CD4-positive, alpha-beta T cell treated with Interleukin-4 for 1 hour (primary cell): ENCODE measurements at places on chromosomes 7 and 10.

- DNase-seq, result no peak
Measured at GRCh38 chr10:43057231-43057711, 19.6 kb upstream of the RET start.

GRCh38 chr10:110355922-110356627 lies 51.4 kb upstream of the SMNDC1 start:
- peak; percentile 62 for DNase-seq

DNA sequence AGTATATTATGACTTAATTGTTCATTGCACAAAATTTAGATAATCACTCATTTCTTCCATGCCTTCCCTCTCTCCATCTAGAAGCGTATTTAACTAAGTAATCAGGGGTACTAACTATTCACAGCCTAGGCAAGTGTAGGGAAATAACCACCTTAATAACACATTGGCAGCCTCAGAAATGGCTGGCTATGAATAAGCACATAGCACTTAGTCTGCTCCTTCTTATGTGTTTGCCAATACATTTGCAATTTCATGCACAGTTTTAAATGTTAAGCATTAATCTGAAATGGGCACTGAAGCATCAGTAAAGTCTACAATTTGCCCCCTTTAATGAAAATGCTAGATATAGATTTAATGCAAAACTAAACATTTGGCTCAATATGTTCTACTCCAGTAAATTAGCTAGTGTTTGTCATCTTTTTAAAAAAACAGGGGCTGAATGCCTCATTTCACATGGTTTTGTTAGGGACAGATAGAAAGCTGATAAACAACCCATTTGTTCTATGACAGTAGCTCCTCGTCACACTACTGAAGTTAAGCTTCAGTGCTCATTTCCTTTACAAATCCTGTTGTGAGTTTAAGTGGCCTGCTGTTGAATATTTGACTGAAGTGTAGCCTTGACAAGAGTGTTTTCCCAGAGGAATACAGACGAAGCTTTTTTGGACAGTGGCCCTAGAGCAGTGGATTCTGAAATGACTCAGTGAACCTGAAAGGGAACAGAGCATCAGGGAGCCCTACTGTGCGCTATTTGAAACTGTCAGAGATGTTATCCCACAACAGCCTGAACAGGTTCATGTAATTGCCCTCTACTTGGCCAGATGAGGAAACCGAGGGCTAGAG lies 30.5 kb downstream of the HHEX start:
- no peak for DNase-seq

DNA sequence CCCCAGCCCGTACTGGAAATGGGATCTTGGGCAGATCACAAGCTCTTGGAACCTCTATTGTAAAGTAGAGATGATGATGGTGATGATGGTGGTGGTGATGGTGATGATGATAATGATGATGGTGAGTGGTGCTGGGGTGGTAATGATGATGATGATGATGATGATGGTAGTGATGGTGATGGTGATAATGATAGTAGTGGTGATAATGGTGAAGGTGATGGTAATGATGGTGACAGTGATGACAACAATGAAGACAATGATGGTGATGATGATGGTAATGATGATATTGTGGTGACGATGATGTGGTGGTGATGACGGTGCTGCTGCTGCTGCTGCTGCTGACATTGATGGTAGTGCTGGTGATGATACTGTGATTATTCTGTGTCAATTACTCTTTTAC lies 91.0 kb upstream of the AFAP1L2 start:
- DNase-seq, result no peak

DNA sequence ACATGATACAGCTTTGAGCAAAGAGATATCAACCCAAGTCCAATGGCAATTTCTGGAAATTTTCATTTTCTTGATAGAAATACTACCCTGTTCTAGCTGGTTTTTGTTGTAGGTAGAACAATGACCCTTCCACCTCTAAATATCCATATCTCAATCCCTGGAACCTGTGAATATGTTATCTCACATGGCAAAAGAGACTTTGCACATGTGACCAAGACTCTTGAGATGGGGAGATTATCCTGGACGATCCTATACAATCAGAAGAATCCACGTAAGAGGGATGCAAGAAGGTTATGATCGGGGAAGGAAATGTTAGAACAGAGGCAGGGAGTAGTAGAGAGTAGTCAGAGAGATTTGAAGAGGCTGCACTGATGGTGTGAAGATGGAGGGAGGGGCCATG lies 124.9 kb downstream of the CCDC71L start:
- DNase-seq, result no peak

GRCh38 chr7:100484673-100485045 lies 932 bp downstream of the NYAP1 start:
- DNase-seq, result no peak

DNA sequence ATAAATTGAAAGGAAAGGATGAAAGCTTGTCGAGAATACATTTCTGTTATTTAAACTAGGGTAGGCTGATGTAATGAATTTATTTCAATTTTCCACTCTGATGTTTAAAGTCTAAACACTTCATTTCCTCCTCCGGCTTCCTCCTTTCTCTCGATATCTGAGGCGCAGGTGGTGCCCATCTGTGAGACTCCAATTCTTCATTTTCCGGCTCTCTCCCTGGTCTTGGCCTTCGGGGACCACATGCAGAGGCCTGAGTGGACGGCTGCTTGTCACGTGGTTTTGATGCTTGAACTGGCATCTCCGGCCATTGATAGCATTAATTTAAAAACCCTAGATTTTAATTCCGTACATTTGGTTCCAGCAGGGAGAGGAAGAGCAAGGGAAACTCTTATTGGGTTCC lies 5.8 kb upstream of the ADARB2 start:
- DNase-seq, result no peak

GRCh38 chr7:2004841-2005725 lies 227.7 kb downstream of the MAD1L1 start:
- no peak for DNase-seq

- DNase-seq, result no peak
Measured at GRCh38 chr7:77894574-77895091, 96.1 kb downstream of the PHTF2 start.

GRCh38 chr10:132470410-132471124 lies 67.0 kb upstream of the INPP5A start:
- DNase-seq, result no peak

DNA sequence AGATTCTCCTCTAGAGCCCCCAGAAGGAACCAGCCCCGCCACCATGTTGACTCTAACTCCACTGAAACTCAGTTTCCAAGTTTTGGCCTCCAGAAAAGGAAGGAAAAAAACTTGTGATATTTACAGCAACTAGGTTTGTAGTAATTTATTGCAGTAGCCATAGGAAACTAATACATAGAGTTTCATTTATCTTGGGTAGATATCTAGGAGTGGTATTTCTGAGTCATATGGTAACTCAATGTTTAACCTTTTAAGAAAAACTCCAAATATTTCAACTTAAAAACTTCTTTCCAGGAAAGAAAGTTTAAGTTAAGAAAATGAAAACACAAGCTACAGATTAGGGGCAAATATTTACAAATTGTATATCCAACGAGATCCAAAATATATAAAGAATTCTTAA lies 576.7 kb downstream of the KCNMA1 start:
- DNase-seq, result no peak

DNA sequence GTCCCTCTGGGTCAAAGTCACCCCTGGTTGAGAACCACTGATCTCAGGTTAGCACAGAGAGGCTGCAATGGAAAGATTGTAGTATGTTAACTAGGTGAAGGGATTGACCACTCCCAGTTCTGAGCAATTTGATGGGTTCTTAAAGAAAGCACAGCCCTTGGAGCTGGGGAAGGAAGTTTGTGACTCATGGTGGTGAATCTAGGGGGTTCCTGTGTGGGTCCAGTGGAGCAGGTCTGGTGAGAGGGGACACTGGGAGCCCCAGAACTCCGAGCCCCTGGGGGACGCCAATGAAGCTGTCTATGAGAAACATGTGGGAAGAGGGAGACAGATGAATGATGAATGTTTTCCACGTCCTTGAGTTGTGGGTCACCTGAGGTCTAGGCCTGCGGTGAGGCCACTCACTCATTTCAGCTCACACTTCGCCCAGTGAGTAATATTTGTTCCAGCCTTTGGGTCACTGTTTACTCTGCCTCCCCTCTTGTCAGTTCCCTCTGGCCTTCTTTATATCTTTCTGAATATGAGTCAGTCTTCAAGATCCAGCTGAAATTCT lies 341.9 kb downstream of the LRMDA start:
- no peak for DNase-seq

DNA sequence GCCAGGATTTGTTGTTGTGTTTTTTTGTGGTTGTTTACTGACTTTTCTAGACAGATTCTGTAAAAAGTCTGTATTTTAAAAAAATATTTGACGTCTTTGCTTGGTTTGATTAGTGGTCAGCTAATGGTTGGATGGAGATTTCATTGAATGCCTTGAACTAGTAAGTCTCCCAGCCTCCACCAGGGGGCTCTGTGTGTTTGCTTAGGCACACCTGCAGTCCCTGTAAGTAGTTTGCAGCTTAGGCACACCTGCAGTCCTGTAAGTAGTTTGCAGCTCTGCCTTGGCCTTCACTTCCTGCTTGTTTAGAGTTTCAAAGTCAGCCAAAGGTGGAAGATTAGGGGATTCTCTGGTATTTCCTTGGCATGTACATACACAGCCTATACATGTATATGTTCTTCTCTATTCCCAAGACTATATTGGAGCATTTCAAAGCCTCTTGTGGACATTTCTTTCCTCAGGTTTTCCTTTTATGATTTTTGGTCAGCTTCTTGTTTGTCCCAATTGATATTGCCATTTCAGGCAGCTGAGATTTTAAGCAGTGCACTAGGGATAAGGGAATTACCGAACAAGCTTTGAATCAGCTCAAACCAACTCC lies 101.6 kb downstream of the CCSER2 start:
- peak; percentile 68 for DNase-seq

- DNase-seq, result no peak
Measured at GRCh38 chr7:132450188-132450587, 126.1 kb downstream of the PLXNA4 start.

DNA sequence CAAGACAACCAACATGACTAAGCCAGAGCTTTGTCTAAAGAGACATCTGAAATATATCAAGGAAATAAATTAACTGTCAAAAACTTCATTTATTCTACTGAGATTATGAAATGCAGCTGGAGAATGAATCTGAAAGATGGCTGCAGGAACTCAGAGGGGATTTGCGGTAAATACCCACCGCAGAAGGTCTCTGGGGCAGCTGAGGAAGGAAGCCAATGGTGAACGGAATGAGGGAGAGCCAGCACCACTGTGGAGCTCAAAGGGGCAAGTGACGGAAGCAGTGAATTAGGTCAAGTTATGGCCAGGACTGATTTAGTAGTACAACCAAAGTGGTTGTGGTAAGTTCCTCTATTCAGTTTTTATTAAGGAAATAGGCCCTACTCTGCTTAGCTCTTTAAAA lies 215.3 kb upstream of the GLI3 start:
- DNase-seq, result no peak

DNA sequence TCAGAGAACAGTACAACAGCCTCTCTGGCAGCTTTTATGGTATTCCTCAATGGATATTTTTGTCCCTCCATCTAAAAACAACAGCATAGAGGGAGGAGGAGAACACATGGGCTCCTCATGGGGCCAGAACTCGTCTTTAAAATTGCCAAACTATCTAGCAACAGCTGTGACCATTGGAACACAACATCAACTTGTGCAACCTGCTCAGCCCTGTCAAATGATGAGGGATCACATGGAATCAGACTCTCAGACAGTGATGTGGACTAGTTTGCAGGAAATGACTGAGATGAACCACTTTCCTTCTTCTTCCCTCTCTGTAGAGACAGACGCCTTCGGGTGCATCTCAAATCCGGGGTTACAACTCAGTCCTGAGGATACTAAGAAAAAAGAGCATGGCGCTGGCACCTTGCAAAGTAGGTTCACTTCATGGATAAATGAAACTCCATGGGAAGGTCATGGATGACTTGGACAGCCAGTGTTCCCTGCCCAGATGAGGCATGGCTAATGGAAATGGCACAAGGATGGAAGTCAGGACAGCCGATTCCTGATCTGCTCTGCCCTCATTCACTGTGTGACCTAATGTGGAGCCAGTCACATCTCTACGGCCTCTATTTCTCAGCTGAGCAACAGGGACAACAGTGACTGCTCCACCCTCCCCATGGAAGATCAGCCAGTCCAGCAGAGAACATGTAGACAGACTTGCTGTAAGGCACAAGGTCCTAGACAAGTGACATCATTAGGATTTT lies 24.6 kb upstream of the DGKI start:
- no peak for DNase-seq

DNA sequence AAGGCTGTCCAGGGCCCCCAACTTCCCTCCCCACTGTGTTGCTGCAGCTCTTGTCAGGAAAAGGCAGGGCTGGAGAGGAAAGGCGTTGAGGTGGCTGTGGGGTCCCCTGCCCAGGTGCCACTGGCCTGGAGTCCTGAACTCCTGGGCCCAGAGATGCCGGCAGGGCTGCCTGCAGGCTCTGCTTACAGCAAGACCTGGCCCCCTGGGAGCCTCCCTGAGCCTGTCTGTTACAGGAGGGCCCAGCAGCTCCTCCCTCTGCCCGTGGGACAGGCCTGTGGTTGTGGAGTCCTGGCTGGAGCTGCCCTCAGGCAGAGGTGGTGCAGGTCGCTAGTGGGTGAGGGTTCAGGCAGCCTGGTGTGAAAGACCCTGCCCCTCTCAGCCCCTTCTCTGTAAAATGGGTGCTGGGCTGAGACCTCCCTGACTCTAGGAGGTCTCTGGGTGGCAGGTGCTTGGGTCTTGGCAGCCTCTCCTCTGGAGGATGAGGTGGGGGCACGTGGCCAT lies 9.9 kb downstream of the ANTXRL start:
- DNase-seq, result no peak

GRCh38 chr10:87578160-87578841 lies 73.6 kb downstream of the MINPP1 start:
- DNase-seq, result no peak

GRCh38 chr10:91347529-91347928 lies 62.6 kb upstream of the HECTD2 start:
- no peak for DNase-seq

- no peak for DNase-seq
Measured at GRCh38 chr10:1467334-1468076, 269.8 kb downstream of the ADARB2 start.

DNA sequence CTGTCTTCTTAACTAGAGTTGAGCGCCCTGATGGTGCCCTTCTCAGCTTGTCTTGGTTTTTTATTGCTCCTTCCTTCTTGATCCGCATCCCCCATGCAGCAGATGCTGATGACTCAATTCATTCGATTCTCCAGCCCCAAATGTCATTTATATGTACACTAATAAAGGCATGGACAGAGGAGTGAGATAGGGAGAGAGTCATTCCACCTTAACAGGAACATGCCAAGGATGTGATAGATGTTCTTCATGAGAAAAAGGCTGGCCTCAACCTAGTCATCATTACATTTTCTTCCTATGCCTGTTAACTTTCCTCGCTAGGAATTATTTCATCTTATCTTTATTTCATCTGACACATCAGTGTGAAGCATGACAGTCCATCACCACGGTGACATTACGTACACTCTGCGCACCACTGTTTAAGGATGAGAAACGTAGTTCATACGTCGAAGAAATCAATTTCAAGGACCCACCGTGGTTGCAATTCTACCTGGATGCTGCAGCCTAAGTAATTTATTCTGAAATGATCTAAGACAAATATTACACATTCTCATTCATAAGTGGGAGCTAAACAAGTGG lies 150.3 kb upstream of the FAM171A1 start:
- no peak for DNase-seq

DNA sequence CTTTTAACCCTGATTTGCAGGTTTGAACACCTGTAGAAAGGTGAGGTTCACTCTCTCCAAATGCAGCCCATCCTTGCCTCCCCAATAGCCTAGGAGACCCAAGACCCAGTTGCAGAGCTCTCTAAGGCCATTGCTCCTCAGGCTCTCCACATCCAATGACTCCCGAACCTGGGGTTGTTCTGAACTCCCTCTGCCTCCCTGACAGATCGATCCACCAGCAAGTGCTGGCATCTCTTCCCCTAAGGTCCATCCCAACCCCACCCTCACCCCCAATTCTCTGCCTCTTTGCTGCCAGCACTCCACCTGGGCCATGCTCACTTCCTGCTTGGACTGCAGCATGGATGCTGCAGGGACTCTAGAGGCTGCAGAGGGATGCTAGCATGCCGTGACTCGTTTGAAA lies 19.3 kb upstream of the FAM170B start:
- no peak for DNase-seq
